ENCODE measurements at places on chromosomes 4 and X. TPM values are rescaled to one million over a fixed set of nuclear protein-coding genes. Genes with fewer than 3 reads are reported as not detected.

DNA sequence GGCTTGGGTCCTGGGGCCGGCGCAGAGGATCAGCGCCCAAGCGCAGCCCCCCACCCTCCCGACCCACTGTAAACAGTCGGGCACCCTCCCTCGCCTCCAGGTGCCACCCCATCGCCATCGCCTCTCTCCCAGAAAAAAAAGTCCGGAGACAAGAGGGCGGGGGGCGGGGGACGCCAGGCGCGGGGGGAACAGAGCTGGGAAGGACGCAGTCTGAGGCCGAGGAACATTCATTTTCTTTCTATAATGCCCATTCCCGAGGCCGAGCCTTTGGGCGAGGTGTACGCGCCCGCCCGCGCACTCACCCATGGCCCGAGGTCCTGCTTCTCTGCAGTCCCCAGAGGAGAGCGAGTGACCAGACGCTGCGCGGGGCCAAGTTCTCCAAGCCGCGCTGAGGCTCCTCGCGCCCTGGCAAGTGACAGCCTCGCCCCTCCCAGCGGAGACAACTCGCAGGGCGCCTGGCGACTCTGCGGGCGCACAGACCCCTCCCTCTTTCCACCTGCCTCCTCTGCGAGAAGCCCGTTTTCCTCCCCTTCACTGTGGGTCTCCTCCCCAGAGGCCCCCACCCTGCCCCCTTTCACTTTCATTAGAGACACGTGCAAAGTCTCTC, 63.5 kb upstream of the WDR17 start:
- DNase-seq = peak; percentile 9

DNA sequence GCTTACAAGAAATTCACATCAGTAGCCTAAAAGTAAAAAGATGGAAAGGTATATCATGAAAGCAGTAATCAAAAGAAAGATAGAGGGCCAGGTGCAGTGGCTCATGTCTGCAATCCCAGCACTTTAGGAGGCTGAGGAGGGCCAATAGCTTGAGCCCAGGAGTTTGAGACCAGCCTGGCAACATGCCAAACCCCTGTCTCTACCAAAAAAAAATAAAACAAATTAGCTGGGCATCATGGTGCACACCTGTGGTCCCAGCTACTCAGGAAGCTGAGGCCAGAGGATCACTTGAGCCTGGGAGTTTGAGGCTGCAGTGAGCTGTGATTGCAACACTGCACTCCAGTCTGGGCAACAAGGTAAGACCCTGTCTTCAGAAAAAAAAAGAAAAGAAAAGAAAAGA, 55.5 kb downstream of the GSPT2 start:
- DNase-seq = no peak

GRCh38 chr4:14607001-14607400, 395.3 kb upstream of the CPEB2 start:
- DNase-seq = no peak

- no peak for DNase-seq
These were observed 20.1 kb downstream of the EIF4E start for GRCh38 chr4:98908703-98909262.

DNA sequence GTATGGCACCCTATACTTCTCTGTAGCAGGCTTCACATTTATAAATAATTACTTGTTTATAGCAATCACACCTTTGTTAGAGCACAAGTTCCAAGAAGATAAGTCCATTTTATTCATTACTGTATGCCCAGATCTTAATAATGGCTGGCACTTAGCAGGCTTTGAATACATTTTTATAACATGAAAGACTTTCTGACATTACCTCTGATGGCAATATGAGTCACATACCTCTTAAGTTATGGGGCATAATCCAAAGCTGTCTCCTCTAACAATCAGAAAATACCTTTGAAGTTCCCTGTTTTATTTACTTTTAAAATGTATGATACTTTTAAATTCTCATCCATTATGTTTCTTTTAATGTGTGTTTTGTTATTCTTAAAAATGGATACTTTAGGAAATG, 12.2 kb downstream of the SCRG1 start:
- DNase-seq = no peak

DNA sequence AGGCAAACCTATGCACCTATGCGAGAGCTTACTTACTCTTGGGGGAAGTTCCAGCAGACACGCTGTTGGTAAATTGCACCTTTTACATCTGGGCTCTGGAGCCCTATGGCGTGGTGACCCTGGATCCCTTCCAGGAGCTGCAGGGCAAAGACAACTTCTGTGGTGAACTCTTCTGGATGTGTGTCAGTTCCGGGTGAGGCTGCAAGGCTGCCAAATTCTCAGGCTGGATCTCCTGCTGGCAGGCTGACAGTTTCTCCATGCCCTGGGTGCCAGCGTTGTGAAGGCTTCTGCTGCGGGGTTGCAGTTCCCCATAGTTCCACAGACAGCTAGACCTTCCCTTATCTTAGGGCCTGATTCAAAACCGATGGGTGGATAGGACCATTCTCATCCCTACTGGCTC, 37.9 kb downstream of the RAP2C start:
- peak; percentile 39 for DNase-seq

DNA sequence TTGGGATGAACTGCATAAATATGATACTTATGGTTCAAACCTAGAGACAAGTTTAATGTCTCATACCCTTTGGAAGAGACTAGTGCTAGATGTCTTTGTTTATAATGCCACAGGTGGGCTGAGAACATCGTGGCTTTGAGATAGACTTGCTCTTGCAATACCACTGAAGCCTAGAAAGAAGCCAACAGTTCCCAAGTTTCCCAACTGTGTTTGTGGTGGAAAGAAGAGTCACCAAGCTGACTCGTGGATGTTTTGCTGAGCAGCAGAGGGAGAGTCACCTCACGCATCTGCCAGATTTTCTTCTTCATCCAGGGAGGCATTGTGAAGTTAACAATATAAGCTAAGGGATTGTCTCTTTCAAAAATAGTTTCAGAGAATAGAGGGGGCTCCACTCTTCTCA, 1076.2 kb downstream of the C4orf33 start:
- no peak for DNase-seq

DNA sequence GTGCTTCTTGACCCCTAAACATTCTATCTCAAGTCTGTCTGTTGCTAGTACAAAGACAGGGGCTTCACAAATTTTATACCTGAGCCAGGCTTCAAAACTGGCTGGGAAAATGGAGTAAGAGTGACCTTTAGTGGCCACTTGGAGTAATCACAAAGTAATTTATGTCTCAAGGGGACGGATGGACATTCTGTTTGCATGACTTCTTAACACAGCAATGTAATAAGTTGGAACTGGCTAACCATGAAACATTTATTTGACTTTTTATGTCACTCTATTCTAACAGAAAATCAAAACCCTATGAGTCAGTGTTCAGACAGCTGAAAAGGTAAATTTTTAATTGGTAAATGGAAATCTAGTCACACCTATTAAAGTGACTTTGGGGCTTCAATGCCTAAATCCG, 600.6 kb downstream of the ANKRD50 start:
- DNase-seq = peak; percentile 26

GRCh38 chr4:41718907-41719306, 29.6 kb downstream of the PHOX2B start:
- peak; percentile 21 for DNase-seq

DNA sequence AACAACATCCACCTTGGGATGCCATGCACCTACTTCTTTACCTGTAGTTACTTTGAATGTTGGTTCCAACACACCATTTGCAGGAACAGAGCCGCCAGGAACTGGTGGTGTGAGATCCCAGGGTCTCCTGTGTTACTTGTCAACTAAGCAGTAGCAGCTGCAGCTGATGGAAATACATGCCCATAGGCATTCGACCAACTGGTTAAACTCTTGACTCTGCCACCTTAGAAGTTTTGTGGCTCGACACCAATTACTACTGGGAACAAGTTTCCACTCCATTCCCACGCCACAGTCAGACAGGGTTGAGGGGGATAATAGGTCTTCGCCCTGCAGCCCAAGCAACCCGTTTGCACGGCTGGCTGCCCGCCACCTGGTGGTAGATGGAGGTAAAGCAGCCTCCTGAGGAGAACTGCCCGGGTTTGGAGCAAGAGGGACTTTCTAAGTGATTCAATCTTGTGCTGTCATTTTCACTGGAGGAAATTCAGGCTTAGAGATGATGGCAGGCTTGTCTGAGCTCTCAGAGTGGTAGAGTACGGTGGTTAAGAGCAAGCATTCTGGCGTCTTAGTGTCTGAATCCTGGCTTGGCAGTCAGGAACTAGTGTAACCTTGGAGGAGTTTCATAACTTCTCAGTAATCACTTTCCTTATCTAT, 119.1 kb upstream of the TRIM2 start:
- peak; percentile 52 for DNase-seq

GRCh38 chr4:2560167-2560566, 23.7 kb downstream of the FAM193A start:
- DNase-seq = no peak

DNA sequence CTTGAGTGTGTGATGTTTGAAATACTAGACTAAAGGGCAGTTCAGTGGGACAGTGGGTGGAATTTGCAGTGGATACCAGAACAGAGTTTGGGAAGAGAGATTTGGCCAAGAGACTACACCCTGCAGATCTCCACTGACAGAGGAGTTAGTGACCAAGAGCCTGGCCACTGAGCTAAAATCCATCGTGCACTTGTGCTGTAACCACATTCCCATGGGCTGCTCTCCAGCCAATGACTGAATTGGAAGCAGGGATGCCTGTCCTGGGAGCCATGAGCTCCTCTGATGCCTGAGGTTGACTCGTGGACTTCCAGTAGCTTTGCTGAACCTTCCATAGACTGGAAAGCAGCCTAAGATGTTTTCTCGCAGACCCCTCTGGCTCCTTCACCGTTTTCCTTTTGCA, 296.1 kb downstream of the TRIML1 start:
- DNase-seq = no peak

DNA sequence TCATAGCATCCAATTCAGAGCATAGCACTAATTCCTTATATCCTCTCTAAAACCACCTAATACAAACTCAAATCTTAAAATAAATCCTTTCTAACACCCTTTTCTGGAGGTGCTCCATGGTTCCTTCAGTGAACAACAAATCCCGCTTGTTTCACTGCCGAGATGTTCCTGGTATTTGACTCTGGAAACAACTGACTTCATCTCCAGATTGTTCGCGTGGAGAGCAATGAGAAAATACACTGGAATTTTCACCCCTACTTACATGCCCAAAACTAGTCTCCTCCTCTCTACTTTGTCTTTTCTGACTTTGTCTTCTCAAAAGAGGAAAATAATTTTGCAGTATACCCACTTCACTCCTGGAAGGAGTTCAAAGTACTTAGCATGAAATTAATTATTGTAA, 129.0 kb downstream of the PLS3 start:
- no peak for DNase-seq

GRCh38 chr4:189779281-189779980, 161.2 kb upstream of the FRG1 start:
- no peak for DNase-seq

DNA sequence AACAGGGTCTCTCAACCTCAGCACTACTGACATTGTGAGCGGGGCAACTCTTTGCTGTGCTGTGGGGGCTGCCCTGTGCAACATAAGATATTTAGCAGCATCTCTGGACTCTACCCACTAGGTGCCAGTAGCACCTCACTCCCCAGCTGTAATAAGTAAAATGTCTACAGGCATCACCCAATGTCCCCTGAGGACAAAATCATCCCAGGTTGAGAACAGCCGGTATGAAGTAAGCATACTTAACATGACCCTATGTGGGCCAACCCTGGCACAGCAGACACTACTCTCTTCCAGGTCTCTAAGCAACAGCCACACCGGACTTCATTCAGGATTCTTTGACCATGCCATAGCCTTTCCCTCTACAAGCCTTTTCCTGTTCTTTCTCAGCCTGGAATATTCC, 10.5 kb upstream of the MGST2 start:
- DNase-seq = peak; percentile 7

DNA sequence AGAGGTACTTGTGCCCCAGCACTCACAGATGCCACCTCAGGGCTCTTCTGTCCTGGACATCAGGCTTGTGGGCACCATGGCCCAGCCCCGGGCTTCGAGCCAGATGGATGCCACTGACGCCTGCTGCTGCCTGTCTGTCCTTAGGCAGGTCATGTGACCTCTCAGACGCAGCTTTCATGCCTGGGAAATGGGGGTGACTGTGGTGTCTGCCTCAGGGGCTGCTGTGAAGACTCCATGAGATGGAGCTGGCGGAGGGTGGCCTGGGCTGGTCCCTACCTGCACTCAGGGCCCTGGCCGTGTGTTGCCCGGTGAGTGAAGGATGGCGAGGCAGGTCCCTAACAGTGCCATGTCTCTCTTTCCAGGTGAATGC, 6.5 kb downstream of the CPZ start:
- no peak for DNase-seq

DNA sequence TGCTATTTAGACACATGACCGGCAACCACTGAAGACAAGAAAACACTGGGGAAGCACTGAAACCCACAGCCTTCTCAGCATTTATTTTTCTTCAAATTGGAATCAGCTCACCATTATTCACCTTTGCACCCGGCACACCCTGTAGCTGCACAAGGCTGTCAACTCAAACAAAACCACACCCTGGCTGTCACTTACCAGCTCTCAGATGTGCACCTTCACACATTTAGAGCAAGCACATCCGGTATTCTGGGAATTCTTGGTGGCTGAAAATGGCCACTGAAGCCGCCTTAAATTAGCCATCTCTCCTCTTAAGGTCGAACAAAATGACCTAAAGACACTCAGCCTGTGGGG, 5.9 kb downstream of the ZFYVE28 start:
- no peak for DNase-seq

GRCh38 chrX:17411205-17411604, 36.2 kb downstream of the NHS start:
- DNase-seq = no peak

DNA sequence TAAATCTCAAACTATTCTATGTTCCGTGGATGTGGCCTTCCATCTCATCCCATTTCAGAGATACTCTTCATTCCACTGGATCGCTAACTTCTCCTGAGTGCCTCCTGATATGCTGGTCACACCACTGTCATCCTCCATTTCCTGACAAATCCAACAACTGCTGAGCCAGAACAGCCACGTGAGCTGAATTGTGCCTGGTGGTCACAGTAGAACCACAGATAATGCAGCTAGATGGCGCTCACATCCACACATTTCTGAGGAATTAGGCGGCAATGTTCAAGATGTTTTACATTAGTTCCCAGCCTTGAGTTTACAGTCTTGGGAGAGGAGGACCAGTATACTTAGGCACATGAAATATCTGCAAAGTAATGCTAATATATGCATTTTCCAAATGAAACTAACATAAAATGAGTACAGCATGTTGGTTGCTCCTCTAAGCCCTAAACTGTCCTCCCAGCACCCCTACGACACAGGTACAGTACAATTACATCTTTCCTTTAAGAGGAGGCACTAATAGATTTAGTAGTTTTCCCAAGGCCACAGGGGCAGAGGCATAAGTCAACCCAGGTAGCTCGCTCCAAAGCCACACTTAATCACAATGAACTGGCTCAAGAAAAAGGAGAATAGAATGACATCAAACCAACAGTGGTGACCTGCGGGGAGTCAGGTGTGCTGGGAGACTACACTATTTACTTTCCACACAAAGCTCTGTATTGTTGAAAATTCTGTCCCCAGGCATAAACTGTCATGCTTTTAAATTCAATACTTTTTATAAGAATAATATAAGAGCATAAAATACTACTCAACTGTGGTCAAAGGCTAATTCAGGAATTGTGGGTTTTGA, 134.2 kb downstream of the CHIC2 start:
- DNase-seq = peak; percentile 71

The ETDA gene
- total RNA-seq = not detected

The CACNA1F gene
- total RNA-seq = not detected

The COL25A1 gene
- total RNA-seq = 0.74 TPM

The WNK3 gene
- 3.6 TPM for total RNA-seq

The CT45A2 gene
- 0.69 TPM for total RNA-seq

The ERAS gene
- not detected for total RNA-seq

The HMGN5 gene
- 9.1 TPM for total RNA-seq

The ATP2B3 gene
- not detected for total RNA-seq

The KCNE5 gene
- total RNA-seq = not detected

The FAM47A gene
- not detected for total RNA-seq

The AFAP1 gene
- 34.4 TPM for total RNA-seq

The CSAG3 gene
- total RNA-seq = 2.2 TPM

The SUPT20HL2 gene
- not detected for total RNA-seq

The GALNTL6 gene
- not detected for total RNA-seq

All from Daoy (cell line).